Erythroblast (primary cell): ENCODE measurements at places on chromosomes 7 and 10.

DNA sequence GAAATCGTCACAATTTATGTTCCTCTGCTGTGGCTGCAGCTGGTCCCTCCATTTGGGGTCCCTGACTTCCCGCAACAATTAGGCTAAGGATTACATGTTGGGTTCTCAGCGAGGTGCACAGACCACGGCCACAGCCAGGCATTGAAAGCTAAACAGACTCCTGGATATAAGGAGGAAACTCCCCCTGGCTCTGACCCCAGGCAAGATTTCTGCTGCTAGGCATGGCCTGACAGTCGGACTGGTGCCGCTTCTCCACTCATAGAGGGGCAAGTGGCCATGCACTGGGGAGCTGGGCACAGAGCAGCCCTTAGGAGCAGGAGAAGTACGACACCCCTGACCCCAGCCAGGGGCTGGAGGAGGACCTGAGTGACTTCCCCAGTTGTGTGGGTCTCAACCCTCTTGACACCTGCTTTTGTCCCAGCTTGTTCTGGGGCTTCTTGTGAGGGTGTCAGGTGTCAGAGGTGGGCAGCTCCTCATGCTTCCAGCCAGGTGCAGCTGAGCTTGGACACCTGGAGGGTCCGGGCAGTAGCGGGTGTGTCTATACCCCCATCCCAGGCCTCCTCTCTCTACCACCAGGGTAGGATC is 38.3 kb downstream of the TSPAN15 start:
- no peak for DNase-seq

- DNase-seq, result no peak
Observed at GRCh38 chr7:46080595-46081159, 159.6 kb upstream of the IGFBP3 start.

DNA sequence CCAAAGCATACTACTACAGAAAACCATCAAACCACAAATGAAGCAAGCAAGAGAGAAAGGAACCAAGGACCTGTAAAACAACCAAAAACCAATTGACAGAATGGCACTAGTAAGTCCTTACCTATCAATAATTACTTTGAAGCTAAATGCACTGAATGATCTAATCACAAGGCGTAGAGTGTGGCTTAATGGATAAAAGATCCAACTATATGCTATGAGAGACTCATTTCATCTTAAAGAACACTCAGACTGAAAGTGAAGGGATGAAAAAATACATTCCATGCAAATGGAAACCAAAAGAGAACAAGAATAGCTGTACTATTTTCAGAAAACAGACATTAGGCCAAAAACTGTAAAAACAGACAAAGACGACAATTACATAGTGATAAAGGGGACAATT is 70.7 kb downstream of the CRPPA start:
- no peak for DNase-seq

DNA sequence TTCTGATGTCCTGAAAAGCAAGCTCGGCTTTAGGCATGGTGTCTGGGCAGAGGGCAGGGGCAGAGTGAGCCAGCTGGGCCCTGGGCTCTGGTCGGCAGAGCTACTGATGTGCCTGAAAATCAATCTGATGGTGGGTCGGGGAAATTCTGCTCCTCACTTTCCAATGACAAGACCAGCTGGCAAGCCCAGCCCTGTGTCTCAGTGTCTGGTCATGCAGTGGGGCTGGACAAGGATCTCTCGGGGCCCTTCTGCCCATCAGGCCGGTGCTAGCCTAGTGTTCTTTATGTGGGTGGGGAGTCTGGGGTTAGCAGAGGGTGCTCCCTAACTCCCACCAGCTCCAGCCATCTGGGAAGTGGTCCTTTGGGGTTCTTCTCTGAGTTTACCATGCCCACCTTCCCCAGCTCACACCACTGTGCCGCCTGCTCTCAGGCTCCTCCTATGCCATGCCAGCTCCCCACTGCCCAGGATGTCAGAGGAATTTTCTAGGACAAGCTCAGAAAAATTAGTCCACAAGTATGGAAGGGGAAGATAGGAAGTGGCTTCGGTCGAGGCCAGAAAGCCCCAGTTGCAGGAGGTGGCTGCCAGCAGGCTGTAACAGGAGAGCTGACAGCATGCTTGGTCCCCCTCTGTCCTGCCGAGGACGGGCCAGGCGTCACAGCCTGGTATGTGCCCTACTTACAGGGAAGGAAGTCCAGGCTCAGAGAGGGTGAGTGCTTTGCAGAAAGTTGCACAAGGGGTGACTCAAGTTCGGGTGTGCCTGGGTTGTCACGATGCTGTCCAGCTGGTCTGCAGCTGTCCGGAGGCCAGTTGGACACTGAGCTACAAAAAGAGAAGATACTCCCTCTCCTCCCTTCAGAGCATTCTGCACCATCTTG is 135.2 kb downstream of the ADCY1 start:
- no peak for DNase-seq

- DNase-seq, result no peak
Observed at GRCh38 chr7:149321978-149322541, 60.1 kb downstream of the ZNF783 start.

GRCh38 chr7:146654048-146654447 is 537.4 kb downstream of the CNTNAP2 start:
- DNase-seq, result no peak

GRCh38 chr10:6019010-6019782 is 41.9 kb upstream of the IL15RA start:
- DNase-seq, result no peak

GRCh38 chr10:58574058-58574457 is 61.4 kb downstream of the BICC1 start:
- no peak for DNase-seq

DNA sequence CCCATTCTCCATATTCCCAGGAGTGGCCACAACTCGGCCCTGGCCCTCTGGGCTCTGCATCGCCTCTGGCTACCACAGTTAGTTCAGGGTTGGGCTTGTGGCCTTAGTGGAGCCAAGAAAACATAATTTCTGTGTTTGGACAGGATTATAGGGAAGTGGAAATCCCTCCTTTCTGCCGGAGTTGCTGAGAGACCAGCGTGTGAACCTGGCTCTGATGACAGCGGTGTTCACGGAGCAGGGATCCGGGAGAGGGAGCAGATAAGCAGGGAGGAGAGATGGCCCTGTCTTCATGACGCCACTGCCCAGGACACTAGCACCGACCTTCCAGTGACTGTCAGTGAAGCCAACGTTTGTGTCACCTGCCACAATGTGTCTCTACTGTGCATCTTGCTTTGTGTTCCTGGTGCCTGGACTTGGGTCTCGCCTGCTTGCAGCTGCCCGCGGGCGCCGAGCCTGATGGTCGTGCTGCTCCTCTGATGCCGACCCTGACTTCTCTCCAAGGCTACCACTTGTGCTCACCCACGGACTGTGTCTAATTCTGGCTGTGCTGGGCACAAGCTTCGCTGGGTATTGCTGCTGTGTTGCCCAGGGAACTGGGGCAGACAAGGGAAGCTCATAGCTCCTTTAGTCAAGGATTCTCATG is 67.0 kb upstream of the VIPR2 start:
- no peak for DNase-seq

- no peak for DNase-seq
Observed at GRCh38 chr7:51261950-51262795, 54.4 kb downstream of the COBL start.

DNA sequence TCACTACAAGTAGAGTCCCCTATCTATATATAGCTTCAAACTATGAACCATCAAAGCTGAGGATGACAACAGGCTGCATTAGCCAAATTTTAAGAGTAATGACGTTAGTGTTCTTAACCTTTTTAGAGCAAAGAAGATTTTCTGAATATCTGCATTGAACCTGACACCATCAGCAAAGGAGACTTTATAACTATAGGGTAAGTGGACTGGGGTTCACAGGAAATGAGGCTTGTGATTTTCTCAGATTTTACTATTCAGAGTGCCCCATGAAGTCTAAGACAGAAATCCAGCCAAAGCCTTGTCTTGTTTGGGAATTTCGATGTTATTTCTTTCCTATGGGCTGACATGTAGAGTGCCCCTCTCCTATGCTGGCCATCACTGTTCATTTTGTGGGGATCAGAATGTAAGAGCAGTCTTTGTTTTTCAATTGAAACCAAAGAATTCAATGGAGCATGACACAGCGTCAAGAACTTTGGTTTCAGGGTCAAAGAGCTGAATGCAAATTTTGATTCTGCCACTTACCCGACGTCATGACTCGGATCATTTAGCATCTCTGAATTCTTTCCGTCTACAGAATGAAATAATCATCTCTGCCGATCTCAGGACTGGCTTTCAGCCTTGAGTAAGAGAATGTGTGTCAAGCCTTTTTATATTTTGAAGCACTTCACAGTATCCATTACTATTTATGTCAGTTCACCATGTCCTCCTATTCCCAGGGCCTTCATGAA is 52.7 kb downstream of the DENND11 start:
- DNase-seq, result no peak

DNA sequence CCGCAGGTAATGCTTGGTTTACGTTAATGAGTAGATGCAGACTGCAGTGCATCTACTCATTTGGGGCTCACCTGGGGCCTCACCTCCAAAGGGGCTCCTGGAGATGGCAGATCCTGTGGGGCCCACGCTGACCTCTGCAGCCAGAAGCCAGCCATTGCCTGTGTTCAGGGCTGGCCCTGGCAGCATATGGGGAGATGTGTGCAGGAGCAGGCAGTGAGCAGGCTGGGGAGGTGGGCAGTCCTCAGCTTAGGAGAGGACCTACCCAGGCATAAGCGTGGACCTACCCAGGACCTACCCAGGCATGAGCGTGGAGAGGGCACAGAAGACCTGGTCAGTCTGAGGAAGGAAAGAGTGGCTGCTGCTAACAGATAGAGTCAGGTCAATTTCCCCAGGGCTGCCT is 178.5 kb downstream of the PTPRN2 start:
- no peak for DNase-seq

- DNase-seq, result no peak
Observed at GRCh38 chr10:87862679-87863052, 667 bp downstream of the KLLN start.

DNA sequence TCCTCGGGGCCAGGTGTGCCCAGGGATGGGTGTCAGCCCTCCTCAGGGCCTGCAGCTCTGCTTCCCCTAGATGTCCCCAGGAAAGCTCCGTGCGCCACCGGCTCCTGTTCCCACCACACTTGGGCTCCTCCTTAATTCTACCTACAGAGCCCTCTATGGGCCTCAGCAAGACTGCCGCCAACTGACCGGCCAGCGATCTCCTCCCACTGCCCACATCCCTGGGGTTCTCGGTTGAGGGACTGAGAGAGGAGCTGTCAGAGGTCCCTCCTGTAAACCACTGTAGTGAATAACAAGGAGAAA is 5.3 kb upstream of the LDB3 start:
- DNase-seq, result no peak

DNA sequence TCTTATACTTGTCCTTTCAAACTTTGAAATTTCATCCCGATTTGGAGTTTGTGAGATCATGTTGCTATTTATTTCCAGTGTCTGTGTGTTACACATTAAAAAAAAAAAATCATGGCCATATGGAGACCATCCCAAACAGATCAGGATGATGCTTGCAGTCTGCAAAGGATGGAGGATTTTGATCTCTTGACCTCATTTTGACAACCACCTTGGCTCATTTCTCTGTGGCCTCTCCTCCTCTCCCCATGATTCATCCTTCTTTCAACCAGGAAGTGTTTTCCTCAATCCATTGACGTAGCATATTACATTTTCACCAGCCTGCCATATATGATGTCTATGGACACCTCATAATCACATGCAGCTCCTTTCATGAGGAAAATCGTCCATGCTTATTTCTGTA is 68.9 kb upstream of the INSYN2A start:
- DNase-seq, result no peak

DNA sequence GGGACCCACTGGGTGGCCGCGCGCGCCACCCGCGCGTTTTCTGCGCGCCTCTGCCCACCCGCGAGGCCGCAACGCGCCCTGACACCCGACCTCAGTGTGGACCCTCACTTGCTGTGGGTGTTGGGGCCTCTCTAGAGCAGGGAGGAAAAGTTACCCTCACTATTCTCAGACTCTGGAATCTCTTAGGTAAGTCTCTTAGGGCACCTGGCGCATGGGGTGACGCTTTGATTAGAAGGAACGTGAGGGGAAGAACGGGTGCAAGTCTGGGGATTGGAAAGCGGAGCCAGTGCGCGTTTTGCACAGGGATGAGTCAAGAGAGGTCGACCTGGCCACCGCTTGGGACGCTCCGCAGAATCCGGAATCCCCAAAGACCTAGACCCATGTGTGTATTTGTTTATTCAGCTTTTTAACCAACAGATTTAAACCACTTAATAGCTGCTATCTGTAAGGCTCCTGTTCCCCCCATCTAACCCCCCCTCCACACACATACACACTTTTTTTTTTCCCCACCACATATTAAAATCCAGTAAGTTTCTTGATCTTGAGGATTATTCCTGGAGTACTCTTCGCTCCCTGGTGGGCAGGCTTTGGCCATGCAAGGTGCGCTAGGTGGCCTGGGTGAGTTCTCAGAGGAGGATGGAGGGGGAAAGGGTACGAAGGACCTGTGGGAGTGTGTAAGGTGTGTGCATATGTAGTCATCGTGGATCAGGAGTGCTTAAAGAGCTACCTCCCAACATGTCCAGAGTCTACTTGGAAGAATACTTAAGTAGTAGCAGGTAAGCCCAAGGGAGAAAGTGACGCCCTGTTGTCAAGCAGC is 169.1 kb upstream of the PPP1R3A start:
- no peak for DNase-seq

GRCh38 chr10:97894092-97894491 is 44.4 kb downstream of the GOLGA7B start:
- no peak for DNase-seq

DNA sequence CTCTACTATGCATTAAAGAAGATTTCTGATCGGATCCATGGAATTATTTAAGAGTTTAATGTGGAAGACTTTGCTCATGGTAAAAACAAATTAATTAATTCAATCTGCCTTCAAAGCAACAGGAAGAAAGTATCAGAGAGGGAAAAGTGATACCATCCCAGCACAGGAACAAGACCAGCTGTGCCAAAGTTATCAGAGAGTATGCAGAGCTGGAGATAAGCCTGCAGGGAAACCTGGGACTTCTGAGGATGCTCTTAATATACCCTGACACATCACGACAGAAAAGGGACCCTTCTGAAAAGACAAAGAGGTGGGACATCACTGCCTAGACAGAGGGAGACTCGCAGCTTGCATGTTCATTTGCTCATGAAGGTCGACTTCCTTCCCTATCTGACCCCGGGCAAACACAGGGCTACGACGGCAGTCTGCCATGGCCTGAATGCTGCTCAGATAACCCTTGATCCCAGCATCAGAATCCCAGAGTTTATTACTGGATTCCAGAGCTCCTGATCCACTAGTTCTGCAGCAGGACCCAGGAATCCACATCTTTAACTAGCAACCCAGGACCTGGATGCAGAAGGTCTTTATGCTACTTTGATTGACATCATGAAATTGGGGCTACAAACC is 29.5 kb downstream of the FAM171A1 start:
- DNase-seq, result no peak
